CD8-positive, alpha-beta T cell (primary cell): ENCODE measurements at places on chromosomes 7 and 10.

DNA sequence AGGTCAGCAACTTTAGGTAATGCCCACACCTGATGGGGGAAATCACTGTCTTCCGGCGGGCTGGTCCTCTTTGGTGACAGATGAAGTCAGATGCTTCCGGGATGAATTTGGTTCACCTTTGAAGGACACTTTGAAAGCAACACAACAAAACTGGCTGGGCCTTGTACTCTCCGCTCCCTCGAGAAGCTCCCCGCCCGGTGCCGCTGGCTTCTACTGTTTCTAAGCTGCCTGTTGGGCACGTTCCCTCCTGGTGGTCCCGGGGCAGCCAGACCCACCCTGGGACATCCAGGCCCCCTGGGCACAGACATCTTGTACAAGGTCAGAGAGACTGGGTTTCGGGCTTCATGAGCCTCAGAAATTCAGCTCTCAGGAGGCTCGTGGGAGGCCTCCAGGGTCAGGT, 452.3 kb downstream of the DNAJB6 start:
- DNase-seq = no peak

- DNase-seq = no peak
Observed at GRCh38 chr7:29612596-29612995, 49.0 kb downstream of the PRR15 start.

DNA sequence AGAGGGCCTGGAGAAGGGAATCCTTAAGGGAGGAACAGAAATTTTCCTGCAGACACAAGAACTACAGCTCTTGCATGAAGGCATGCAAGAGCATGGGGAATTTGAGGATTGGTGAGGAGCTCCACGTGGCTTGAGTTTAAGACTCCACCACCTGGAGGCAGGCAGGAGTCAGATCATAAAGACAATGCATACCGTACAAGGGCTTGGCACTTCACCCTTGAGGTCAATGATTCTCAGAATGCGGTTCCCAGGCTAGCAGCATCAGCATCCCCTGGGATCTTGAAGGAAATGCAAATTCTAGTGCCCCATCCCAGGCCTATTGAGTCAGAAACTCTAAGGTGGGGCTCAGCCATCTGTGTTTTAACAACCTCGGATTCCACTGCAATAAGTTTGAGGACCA, 143.8 kb downstream of the C7orf25 start:
- no peak for DNase-seq

- DNase-seq = no peak
Observed at GRCh38 chr10:60384708-60385398, 4.8 kb downstream of the ANK3 start.

GRCh38 chr7:92830532-92831110, 5.8 kb downstream of the CDK6 start:
- DNase-seq = no peak

GRCh38 chr7:69827558-69827957, 229.3 kb downstream of the AUTS2 start:
- DNase-seq = no peak

DNA sequence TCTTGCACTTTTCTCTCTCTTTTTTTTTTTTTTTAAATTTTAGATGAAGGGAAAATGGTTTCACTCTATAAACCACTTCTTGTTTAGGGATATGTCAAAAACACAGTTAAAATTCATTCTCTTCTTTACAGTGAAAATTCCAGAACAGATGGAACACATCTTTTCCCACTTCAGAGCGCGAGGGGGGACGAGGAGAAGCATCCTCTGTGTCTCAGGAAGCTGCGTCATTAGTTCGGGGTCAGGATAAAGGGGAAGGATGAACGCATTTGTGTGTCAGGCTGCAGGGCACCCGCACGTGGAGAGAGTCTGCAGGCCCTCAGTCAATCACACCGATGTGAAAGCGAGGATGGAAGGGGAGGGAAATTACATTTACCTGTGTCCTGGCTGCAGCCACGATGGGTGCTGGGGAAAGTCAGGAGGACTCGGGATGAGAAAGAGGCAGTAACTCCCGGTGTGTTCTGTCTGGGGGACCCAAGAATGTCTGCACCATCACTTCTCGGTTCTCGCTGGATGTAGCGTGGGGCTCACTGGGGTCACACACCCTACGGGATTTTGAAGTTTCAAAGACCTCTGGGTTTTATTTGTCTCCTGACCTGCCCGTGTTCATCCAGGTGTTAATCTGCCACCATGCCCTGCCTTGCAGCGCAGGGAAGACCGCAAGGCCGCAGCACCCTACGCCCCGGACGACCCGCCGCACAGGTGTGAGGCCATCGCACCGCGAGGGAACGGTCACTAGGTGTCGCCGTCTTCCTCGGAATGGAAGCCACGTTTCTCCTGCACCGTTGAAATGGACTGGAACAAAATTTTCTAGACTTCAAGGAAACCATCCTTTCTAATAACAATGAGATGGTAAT, 66.7 kb upstream of the PITRM1 start:
- DNase-seq = peak; percentile 62

GRCh38 chr7:77553123-77553522, 16.0 kb downstream of the PTPN12 start:
- DNase-seq = no peak

GRCh38 chr7:155653803-155654202, 9.3 kb downstream of the RBM33 start:
- DNase-seq = no peak

- no peak for DNase-seq
Observed at GRCh38 chr10:64059884-64060283, 538.7 kb downstream of the REEP3 start.

GRCh38 chr7:17185690-17186070, 112.8 kb upstream of the AHR start:
- DNase-seq = peak; percentile 4

DNA sequence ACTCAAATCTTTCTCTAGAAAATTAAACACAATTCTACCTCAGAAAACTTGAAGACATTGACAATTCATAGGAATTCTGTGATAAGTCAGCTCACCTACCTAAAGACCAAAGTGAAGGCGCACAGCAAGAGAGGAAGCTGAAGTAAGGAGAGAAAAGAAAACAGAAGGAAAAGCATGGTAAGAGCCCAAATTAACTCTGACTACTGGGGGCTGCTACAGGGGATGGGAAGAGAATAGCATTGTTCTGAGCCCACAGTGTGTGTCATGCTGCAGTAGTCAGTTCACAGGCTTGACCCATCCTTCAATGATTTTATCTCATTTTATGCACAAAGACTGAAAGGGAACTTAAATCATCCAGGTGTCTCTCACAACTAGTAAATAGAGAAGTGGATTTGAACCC, 111.3 kb downstream of the PTEN start:
- no peak for DNase-seq

DNA sequence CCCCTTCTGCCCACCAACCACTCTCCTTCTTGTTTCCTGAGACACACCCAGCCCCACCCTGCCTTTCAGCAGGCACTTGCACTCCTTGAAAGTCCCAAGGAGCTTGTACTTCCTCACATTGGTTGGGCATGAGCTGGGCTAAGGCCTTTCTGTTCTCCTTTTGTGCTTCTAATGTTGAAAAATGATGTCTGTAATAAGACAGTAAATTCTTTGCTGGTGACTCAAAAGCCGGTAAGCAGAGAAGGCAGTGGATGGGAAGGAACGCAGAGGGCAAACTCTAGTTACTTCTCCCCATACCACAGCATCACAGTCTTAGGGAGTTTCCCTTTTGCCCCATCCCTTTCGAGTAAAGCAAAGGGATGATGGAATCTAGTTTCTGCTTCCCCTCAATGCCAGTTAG, 185.6 kb downstream of the PLXNA4 start:
- no peak for DNase-seq

DNA sequence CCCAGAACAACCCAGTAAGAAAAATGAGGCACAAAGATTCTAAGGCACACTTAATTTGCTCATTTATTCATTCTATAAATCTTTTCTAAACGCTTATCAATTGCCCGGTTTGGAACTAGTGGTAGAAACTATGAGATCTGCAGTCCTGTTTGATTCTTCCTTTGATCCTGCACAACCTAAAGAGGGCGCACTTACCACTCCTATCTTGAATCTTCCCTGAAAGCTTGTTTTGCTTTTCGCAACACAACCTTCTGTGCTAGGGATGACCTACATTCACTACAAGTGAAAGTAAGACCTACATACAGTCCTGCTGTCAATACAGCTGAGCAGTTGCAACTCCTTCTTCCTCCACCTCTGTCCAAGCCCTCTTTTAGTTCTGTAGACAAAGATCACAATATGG, 12.6 kb upstream of the ARL4A start:
- DNase-seq = no peak

- no peak for DNase-seq
Observed at GRCh38 chr10:27244976-27245375, 4.4 kb upstream of the ACBD5 start.

GRCh38 chr10:58631715-58632114, 119.0 kb downstream of the BICC1 start:
- no peak for DNase-seq

- no peak for DNase-seq
Observed at GRCh38 chr7:19899529-19899928, 126.1 kb upstream of the TMEM196 start.

- DNase-seq = no peak
Observed at GRCh38 chr7:8142477-8142876, 119.5 kb downstream of the ICA1 start.

- no peak for DNase-seq
Observed at GRCh38 chr7:150439967-150440366, 10.5 kb upstream of the GIMAP8 start.

- no peak for DNase-seq
Observed at GRCh38 chr7:55110993-55111361, 92.2 kb downstream of the EGFR start.

DNA sequence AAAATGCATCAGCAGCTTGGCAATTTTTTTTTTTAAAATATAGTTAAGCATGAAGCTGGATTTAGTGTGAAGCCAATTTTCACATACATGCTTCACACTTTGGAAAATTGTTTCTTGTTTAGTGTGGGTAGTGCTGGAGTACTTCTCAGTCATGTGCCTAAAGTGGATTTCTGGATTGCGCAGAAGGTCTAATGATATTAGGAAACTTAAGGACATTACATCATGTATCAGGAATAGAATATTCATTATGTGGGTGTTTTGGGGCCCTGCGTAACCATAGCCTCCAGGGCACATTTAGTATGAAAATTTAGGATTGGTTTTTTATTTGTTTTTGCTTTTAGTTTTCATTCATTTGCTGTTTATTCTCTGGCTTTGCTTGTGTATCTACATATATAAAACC, 28.8 kb upstream of the BNIP3 start:
- no peak for DNase-seq

- DNase-seq = no peak
Observed at GRCh38 chr10:86345859-86346798, 20.5 kb downstream of the GRID1 start.

GRCh38 chr7:91034459-91035368, 229.5 kb upstream of the FZD1 start:
- DNase-seq = no peak

DNA sequence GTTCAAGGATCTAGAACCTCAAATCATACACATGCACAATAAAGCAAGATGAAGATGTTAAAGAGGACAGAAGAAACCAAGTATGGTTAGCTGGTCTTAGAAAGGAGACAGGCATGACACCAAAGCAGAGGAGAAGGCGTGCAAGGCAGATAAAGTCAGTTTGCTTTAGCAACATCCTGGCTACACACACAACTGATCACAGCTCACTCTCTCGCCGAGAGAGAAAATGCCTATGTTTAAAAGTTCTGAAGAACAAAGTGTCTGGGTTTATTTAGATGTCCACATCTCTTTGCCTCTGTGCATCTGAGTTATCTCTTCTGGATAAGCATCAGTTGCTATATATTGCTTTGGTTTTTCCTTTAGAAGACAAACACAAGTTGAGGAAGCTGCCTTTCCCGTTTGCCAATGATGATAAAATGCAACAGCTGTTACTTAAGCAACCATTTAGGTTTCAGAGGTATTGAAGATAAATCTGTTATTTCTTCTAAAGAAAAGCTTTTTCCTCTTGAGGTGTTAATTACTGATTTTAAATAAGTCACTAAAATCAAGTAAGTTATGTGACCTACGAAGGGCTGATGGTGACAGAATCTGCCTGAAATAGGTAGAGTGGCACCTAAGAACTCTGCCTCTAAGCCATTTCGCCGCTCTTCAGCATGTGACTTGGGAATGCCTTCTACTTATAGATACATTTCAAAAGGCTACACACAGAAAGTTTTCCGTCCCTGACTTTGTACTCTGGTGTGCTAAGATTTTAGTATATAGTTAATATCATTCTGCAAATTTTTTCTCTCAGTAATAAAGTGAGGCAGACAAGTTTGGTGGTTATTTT, 146.2 kb upstream of the ASAH2 start:
- DNase-seq = no peak

GRCh38 chr10:34906067-34906965, 91.2 kb upstream of the PARD3 start:
- no peak for DNase-seq

- peak; percentile 38 for DNase-seq
Observed at GRCh38 chr7:21945454-21946221, at the start of gene CDCA7L. CDCA7L (minus strand) TSS chr7:21945899; CDS start chr7:21945804, 95 bp downstream.

DNA sequence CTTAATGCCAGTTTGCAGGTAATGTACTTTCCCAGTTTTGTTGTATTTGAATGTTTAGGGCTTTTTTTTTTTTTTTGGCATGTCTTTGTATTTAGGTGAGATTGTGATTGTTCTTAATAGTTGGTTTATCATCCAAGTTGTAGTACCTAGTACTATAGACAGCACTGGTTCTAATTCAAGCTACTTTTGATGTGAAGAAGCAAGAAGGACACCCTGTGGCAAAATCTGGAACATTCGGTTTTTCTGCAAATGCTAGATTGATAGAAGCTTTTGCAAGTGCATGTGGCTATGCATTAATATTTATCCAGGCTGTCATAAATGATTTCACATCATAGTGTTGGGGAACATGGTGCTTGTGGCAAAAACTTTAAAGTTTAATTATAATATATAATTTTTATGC, 248.9 kb downstream of the FOXP2 start:
- DNase-seq = no peak

GRCh38 chr10:43091846-43092245, 15.0 kb downstream of the RET start:
- no peak for DNase-seq

GRCh38 chr7:117011419-117012260, 58.3 kb downstream of the ST7 start:
- DNase-seq = no peak

- no peak for DNase-seq
Observed at GRCh38 chr10:110523736-110524135, 26.0 kb downstream of the DUSP5 start.

GRCh38 chr10:70084189-70084588, 31.5 kb downstream of the MACROH2A2 start:
- DNase-seq = no peak

DNA sequence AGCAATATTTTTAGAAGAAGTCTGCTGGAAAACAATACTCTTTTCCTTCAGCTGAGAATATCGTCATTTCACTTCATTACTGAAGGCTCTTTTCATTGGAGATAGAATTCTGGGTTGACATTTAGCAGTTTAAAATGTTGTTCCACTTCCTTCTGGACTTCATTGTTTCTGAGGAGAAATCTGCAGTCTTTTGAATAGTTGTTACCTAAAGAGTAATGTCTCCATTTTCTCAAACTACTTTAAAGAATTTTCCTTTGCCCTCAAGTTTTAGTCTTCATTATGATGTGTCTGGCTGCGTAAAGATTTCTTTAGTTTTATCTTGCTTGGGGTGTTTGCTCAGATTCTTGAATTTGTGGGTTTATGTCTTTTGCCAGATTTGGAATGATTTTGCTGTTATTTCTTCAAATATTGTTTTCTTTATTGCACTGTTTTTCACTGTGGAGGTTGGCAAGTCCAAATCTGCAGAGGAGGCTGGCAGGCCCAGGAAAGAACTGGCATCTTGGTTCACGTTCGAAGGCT, 136.3 kb downstream of the DNAJB6 start:
- DNase-seq = no peak

- DNase-seq = no peak
Observed at GRCh38 chr7:105788356-105788755, 88.0 kb downstream of the ATXN7L1 start.

- DNase-seq = no peak
Observed at GRCh38 chr10:49834976-49835375, 72.9 kb upstream of the OGDHL start.
